NAMALWA (cell line): ENCODE measurements at places on chromosomes 6 and 20.

- no peak for DNase-seq
These were observed 177.7 kb upstream of the RNF24 start for GRCh38 chr20:4193069-4193452.

- DNase-seq, result no peak
These were observed 51.9 kb upstream of the SAYSD1 start for GRCh38 chr6:39166912-39167290.

- no peak for DNase-seq
These were observed 70.8 kb downstream of the BMP2 start for GRCh38 chr20:6838181-6838826.

DNA sequence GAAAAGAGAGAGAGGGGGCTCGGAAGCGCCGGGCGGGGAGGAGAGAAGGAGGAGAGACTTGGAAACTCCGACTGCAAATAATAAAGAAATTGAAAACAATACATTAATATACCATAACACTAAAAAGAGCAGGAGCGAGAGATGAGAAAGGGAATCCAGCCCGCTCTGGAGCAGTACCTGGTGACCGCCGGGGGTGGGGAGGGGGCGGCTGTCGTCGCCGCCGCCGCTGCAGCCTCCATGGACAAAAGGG lies 338 bp downstream of the E2F3 start:
- DNase-seq, result no peak

DNA sequence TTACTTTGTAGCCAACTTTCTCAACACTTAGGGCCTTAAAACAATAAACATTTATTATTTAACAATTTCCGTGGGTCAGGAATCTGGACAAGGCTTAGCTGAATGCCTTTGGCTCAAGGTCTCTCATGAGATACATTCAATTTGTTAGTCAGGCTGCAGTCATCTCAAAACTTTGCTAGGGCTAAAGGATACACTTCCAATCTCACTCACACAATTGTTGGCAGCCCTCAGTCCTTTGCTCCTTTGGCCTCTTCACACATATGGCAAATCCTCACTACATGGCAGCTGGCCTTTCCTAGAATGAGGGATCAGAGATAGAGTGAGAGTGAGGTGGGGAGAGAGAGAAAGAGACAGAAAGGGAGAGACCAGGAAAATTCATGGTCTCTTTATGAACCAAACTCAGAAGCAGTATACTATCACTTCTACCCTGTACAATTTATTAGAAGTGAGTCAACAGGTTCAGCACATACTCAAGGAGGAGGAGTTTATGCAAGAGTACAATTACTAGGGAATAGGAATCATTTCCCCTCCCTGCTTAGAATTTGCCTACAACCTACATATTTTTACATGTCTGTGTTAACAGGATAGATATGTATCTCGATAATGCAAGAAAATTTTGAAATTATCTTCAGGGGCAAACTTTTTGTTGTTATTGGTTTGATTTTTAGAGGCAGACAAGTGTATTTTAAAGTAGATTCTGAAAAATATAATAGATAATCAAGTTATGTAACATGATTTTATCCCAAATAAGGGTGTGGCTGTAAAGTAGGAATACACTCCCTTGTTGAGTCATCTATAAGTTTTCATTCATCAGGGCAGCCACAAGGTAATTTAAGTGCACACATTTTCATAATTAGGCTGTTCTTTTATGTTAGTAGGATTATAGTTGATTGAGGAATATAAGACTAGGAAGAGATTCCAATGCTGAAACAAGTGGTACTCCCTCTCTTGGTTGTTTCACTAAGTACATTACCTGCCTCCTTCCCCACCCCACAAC lies 85.9 kb upstream of the HMGCLL1 start:
- no peak for DNase-seq

GRCh38 chr6:26432627-26433201 lies 7.6 kb upstream of the BTN3A3 start:
- DNase-seq, result no peak

GRCh38 chr6:82894653-82895259 lies 170.9 kb downstream of the UBE3D start:
- DNase-seq, result no peak

DNA sequence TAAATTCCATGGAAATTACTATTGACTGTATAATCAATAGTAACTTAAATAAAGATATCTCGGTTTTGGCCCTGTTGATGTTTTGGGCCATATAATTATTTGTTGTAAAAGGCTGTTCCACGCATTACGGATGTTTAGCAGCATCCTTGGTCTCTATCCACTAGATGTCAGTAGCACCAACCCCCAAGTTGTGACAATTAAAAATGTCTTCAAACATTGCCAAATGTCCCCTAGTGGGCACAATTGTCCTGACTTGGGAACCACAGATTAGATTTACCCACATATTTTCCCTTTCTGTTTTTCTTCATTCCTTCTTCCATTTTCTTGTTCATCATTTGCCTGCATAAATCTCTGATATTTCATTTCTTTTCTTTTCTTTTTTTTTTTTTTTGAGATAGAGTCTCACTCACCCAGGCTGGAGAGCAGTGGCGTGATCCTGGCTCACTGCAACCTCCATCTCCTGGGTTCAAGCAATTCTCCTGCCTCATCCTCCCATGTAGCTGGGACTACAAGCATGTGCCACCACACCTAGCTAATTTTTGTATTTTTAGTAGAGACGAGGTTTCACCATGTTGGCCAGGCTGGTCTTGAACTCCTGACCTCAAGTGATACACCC lies 13.6 kb upstream of the WFDC8 start:
- DNase-seq, result peak; percentile 85

DNA sequence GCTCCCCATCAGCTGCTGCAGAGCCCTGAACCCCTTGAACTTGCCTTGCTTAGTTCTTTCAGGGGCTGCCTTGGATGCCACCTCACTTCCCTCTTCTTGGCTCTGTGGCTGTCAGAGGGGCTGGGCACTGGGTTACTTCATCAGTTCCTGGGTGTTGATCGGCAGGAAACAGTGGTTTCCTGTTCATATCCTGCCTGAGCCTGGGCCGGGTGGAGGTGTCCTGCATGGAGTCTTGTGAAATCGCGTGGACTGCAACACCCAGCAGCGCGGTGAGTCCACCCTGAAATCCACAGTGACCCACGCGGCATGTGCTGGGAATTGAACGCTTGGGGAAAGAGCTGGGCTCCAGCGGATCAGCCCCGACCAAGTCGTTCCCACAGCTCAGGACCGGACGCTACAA lies 97.5 kb downstream of the CDH26 start:
- no peak for DNase-seq

DNA sequence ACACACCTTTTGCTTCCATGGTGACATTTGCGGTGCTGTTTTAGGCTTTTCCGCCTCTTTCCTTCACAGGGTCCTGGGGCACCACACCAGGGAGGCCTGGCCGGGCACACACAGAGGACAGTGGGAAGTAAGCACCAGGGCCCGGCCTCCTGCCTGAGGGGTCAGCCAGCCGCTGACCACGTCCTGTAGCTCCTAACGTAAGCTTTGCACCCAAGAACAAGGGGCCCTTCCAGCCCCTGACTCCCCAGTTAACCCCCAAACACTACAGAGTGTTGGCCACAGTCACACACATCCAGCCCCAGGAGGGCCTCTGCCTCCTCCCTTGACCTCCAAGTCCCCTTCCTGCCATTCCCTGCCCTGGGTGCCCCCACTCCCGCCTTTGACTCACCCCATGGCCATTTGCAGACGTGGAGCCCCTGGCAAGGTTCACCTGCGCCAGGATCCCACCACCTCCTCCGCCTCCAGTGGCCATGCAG lies 54.7 kb downstream of the YTHDF1 start:
- DNase-seq, result no peak

GRCh38 chr20:31568773-31569162 lies 36.3 kb upstream of the ID1 start:
- DNase-seq, result no peak

DNA sequence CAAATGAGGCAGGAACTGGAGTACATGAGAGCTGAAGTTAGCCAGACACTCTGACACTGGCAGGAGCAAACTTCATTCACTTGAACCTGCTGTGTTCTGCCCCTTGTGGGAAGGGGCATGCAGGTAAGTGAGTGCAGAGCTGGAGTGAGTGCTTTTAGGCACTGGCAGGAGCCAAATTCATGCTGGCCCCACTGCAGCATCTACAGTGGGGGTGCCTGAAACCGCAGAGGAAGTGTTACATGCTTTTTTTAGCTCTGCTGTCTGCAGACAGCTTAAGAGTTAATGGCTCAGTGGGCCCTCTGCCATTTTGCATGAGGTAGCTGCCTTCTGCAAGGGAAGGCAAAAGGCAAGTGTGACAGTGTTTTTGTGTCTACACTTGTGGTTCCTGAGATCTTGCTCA lies 167.9 kb upstream of the SYNCRIP start:
- no peak for DNase-seq

DNA sequence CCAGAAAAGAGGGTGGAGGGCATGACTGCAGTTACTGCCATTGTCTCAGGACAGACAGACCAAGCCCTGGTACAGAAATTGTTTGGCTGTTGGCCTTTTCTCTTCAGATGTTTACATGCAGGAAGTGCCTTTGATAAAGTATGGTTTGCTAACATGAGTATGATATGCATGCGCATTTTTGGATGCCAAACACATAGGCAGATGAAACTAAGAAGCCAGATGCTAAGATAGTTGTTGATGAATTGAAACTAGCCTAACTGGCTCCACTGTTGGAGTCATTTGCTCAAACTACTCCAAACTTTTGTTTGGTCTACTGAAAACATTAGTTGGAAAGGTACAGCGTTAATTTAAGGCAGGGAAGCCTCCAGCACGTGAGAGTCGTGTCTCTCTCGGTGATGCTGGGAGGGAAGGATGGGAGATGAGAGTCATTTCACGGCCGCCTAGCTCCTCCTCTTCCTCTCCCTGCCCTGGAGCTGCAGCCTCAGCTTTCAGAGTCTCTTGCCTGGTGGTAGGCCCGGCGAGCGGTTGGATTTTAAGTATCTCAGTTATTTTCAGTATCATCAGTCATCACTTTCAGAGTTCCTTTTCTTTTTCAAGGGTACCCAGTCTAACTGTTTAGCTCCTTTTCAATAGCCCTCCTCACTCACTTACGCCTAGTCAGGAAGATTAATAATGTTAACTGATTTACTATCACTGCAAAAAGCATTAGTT lies 29.7 kb downstream of the RREB1 start:
- DNase-seq, result peak; percentile 62

- DNase-seq, result no peak
These were observed 70.7 kb downstream of the SLX4IP start for GRCh38 chr20:10505827-10506226.

- no peak for DNase-seq
These were observed 840.8 kb downstream of the TBC1D32 start for GRCh38 chr6:120493505-120493904.

DNA sequence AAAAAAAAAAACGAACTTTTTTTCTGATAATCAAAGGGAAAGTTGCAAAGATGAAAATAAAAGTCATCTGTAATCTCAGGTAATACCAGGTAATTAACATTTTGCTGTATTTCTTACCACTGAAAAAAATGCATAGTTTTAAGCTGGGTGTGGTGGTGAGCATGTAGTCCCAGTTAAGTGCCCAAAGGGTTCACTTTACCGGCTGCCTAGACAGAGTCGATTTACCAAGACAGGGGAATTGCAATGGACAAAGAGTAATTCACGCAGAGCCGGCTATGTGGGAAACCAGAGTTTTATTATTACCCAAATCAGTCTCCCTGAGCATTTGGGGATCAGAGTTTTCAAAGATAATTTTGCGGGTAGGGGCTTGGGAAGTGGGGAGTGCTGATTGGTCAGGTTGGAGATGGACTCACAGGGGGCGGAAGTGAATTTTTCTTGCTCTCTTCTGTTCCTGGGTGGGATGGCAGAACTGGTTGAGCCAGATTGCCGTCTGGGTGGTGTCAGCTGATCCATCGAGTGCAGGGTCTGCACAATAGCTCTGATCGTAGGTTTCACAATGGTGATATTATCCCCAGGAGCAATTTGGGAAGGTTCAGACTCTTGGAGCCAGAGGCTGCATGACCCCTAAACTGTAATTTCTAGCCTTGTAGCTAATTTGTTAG lies 51.9 kb downstream of the RPF2 start:
- no peak for DNase-seq

- no peak for DNase-seq
These were observed 74.9 kb downstream of the FYN start for GRCh38 chr6:111798281-111798725.

- no peak for DNase-seq
These were observed 43.6 kb downstream of the KIAA1755 start for GRCh38 chr20:38216746-38217595.

- DNase-seq, result no peak
These were observed 178.0 kb downstream of the ATXN1 start for GRCh38 chr6:16583144-16583762.

DNA sequence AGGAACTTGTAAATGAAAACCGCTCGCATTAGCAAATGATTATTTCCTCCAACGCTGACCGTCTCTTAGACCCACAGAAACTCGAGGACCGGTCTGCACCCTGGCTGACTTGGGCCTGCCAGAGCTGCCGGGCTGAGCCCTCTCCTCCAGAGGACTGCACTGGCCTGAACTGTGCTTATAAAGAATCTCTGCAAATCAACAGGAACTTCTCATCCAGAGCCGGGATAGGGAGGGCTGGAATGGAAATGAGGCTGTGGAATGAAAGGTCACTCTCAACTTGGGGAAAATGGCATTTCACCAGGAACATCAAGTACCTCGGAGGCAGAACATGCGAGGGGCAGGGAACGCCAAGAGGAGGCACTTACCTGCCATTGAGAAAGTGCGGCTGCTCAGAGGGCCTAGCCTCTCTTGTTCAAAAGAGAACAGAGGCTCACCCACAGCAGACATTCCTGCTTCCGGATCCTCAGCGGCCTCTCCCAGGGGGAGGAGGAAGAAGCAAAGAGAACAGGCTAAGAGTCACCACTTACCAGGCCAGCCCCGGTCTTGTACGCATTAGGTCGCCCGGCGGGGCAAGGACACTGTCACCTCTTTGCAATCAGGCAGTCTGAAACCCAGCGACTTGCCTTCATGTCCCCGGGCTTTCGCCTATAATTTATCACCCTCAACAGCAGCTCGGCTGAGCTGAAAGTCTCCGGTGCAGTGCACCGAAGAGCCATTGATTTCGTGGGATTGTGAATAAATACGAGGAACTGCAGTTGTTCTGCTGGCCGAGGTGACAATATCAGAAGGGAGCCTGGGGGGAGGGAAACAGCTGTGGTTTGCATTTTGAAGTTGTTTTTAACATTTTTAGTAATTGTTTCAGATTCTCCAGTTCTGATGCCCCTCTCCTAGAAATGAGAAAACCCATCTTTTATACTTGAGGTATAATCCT lies 37.6 kb downstream of the ZMYND8 start:
- DNase-seq, result no peak

DNA sequence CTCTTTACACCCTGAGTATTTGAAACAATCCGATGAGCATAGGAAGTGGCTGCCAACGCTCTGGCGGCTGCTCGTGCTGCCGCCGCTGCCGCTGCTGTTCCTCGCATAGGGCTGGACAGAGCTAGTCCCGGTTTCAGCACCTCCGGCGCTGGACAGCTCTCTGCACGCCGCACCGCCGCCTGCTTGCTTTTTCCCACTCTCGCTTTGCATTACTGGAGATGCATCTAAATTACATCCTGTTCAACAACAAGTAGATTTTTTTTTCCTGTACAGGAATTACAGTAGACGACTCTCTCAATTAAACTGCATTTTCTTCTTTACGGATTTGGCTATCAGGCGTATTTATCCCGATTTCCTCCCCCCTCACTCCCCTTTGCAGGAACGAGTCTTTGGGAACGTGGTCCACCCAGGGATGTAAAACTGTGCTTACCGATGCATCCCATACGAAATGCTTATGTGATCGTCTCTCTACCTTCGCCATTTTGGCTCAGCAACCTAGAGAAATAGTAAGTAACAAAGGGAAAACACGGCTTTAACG lies 563.8 kb downstream of the LMBRD1 start:
- peak; percentile 12 for DNase-seq

GRCh38 chr20:1391640-1392442 lies 1.0 kb downstream of the FKBP1A start:
- DNase-seq, result peak; percentile 42

GRCh38 chr6:88183471-88183870 lies 17.3 kb upstream of the CNR1 start:
- DNase-seq, result no peak
